ENCODE measurements at places on chromosomes 1 and 21.
A peak's percentile ranks its signal among the peaks of the same experiment; 100 is the strongest.

DNA sequence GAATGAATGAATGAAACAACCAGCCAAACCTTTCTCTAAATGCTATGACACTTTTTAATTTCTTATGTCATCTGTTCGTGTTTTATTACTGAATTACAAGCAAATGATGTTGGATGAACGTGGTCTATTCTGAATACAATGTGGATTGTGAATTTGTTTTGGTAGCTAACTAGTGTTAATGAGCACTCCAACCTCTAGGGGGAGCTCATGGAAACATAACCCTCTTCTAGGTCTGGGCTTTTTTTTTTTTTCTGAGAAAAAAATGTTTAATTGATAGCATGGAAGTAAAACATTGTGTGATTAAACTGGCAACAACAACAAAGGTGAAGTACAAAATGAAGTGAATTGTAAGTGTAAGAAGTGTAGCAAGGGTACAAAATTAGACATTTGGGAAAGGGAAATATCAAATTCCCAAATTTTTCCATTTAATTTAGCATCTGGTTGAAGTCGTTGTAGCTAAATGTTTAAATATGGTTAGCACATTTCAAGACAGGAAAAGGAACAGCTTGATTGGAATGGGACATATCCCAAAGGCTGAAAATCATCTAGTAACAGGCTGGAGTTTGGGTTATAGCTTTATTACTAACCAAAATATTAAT is 42.6 kb upstream of the PTGS2 start:
- no peak for DNase-seq

GRCh38 chr1:157849229-157849875 is 7.7 kb upstream of the CD5L start:
- DNase-seq: no peak

GRCh38 chr1:213604477-213604876 is 383.3 kb upstream of the PROX1 start:
- DNase-seq: no peak

GRCh38 chr1:6701437-6702153 is at the start of gene DNAJC11:
Gene DNAJC11 (minus strand): TSS chr1:6701816. CDS start chr1:6701800, 16 bp downstream.
- DNase-seq: peak; percentile 95

GRCh38 chr1:31215065-31215570 is 24.6 kb downstream of the NKAIN1 start:
- no peak for DNase-seq
